Amniotic stem cell (primary cell): ENCODE measurements at places on chromosomes 7 and 10.

- peak; percentile 22 for DNase-seq
Observed at GRCh38 chr10:124200011-124200410, 106.6 kb upstream of the CHST15 start.

GRCh38 chr10:22816298-22816653 lies 101.9 kb upstream of the PIP4K2A start:
- peak; percentile 56 for DNase-seq

- no peak for DNase-seq
Observed at GRCh38 chr7:112050250-112050881, 155.8 kb downstream of the DOCK4 start.

- DNase-seq = no peak
Observed at GRCh38 chr7:138584696-138585095, 116.5 kb downstream of the SVOPL start.

- DNase-seq = no peak
Observed at GRCh38 chr10:9992661-9993060, 1025.0 kb upstream of the CELF2 start.

DNA sequence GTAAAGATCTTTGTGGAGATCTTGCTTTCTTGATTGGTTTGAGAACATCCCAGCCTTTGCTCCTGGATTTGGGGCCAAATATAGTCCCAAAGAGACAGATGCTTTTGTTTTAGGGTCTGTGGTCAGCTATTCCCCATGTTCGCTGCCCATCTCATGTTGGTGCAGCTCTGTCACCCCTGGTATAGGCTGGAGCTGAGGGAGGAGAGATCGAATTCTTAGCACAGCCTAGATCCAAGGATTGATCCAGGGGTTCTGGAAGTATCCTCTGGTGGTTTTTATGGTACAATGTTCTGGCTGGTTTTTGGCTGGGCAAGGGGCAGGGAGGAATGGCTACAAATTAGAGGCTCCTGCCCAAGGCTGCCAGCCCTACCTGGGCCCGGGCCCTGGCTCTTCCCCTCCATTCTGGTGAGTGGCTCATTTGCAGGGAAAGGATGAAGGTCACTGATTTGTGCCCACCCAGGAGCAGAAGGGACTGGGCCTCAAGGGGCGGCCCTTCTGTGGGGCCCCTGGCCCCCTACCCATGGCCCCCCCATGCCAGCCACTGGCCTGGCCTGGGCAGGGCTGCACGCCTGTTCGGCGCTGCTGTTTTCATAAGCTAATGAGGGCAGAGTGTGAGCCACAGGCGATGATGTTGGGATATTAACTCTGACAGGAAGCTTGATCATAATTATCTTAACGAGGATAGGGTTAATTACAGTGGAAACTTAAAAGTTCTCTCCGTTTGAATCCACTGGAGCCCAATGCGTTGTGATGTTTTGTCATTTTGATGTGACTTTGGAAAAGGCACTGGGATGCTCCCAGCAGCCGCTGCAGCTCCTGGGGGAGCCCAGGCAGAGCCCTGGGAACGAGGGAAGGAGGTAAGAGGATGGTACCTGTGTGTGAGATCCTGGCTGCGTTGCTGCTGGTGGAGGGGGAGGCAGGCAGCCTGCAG lies 600.6 kb downstream of the LRMDA start:
- no peak for DNase-seq

DNA sequence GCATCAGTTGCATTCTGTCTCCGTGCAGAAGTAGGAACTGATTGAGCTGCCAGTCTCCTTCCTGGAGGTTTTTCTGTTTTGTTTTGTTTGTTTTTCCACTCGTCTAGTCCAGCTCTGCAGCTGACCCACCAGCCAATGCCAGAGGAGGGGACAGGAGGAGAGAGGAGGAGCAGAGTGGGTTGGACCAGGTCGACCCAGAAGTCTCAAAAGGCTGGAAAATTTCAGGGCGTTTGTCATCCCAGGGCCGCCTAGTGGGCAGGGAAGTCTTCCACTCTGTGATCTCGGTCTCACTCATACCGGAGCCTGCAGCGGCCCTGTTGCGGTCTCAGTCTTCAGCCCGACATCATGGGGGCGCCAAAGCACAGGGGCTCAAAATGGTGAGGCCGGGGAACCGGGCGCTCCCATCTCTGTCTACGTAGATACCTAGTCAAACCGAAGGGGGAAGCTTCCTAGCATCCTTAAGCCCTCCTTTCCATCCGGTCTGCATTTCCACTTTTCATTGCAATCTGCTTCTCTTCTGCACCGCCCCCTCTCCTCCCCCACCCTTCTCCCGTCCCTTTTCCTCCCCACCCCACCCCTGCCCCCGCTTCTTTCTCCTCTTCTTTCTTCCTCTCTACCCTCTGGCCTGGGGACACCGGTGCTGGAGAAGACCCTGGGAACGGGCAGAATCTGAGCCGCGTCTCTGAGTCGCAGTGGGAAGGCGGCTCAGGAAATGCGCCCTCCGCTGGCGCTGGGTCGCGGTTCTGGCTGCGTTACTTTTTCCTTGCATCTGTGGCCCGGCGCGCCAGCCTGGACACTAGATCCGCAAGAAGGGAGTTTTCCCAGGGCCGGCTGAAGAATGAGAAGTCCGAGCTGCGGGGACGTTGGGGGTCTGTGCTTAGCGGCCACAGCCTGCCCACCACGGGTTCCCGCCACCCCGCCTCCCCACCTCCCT lies 16.2 kb upstream of the PAX2 start:
- no peak for DNase-seq

DNA sequence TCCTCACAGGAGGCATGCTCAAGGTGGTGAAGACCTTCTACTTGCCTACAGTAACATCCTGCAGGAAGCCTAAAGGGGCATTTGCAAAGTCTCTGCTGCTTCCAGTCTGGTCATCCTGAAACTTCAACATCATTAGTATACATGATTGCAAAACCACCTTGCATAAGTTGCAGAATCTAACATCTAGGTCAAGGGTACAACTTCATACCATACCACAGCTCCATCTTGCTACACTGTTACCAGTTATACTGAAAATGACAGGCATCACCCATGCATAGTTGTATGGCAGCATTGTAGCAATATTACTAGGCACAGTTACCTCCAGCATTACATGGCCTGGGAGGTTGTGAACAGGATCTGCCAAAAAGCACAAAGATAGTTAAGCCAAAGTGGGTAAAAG lies 13.7 kb upstream of the MACROH2A2 start:
- DNase-seq = no peak

- peak; percentile 16 for DNase-seq
Observed at GRCh38 chr10:62153191-62153590, 115.5 kb downstream of the RTKN2 start.
